Occipital lobe (tissue), 3 donors: ENCODE measurements at places on chromosomes 12 and 14. TPM values are rescaled to one million over a fixed set of nuclear protein-coding genes. Genes with fewer than 3 reads are reported as not detected.

AKAP3 gene
- total RNA-seq: 2.7 TPM

B3GNT4 gene
- 7.2 TPM for total RNA-seq

B4GALNT1 gene
- 45.2 TPM for total RNA-seq

NOPCHAP1 gene
- 18.7 TPM for total RNA-seq

LHX5 gene
- total RNA-seq: not detected

GRIN2B gene
- 144 TPM for total RNA-seq

PTCSC3 gene
- not detected for total RNA-seq

C12orf54 gene
- total RNA-seq: not detected

TGFB3 gene
- total RNA-seq: 33.2 TPM

CD4 gene
- 2.3 TPM for total RNA-seq

GAS2L3 gene
- total RNA-seq: 88.0 TPM

DNA sequence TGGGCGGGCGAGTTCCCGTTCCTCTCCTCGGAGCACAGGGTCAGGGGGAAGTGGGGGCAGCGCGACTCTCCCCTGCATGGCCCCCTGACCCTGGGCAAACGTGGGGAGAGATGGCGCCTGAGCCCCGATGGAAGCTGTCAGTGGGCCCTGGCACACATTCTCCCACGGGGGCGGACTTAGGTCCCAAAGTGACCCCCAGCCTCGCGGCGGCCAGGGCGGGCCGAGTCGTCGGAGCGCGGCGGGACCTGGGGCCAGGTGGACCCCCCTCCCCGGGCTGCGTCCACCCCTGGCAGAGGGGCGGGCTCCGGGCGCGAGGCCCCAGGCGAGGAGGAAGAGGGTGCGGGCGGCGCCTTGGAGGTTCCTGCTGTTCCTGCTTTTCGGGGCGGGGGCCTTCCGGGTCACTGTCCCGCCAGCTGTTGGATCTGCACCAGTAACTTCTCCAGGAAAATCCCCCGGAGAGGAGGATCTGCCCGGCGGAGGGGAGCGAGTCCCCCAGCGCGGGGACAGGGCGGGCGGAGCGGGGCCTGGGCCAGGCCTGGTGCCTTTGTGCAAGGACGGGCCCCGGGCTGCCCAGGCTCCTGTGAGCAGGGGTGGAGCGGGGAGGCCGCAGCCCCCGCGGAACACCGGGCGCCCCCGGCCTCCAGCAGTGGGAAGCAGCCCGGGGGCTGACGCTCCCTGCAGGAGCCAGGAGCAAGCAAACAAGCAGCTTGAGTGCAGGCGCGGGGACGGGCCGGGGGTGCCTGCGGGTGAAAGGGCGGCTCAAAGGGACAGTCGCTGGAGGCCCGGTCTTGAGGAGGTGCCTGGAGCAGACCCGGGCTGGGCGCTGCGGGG lies 15.3 kb downstream of the TNFAIP2 start:
- DNase-seq: no peak

DNA sequence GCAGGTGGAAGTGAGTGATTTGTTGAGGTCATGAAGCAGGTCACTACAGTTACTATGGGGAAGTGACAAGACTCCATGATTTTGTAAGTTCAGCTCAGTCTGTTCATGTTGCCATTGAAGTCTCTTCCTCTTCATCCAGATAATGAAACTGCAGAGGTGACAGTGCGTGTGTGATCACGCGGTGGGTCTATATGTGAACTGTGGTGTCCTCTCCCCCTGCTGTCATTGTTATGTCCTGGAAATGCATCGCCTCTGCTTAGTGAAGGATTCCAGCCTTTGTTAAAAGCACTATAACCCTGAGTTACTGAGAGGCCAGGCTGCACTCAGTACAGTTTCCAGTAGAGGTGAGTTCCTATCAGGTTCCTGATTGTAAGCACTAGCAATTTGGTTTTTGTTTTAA lies 216.2 kb upstream of the RMST start:
- DNase-seq: no peak

DNA sequence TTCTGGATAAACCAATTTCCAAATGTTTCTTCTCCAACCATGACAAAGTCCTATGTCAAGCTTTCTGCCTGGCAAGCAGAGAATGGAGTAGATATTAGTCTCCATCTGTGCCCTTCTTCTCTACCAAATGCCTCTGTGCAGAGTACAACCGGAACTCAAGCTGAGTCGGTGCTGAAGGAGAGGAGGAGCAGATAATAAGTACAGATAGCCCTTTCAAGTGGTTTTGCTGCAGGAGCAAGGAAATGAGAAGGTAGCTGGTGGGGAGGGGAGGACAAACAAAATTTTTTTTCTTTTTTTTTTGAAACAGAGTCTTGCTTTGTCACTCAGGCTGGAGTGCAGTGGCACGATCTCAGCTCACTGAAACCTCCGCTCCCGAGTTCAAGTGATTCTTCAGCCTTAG lies 14.2 kb upstream of the HELB start:
- DNase-seq: no peak

GRCh38 chr14:37583358-37584210 lies 11.5 kb downstream of the FOXA1 start:
- no peak for DNase-seq

- DNase-seq: no peak
These were observed 51.1 kb downstream of the EFCAB11 start for GRCh38 chr14:89903340-89903952.

GRCh38 chr12:79682593-79682992 lies 8.2 kb downstream of the PAWR start:
- DNase-seq: no peak

DNA sequence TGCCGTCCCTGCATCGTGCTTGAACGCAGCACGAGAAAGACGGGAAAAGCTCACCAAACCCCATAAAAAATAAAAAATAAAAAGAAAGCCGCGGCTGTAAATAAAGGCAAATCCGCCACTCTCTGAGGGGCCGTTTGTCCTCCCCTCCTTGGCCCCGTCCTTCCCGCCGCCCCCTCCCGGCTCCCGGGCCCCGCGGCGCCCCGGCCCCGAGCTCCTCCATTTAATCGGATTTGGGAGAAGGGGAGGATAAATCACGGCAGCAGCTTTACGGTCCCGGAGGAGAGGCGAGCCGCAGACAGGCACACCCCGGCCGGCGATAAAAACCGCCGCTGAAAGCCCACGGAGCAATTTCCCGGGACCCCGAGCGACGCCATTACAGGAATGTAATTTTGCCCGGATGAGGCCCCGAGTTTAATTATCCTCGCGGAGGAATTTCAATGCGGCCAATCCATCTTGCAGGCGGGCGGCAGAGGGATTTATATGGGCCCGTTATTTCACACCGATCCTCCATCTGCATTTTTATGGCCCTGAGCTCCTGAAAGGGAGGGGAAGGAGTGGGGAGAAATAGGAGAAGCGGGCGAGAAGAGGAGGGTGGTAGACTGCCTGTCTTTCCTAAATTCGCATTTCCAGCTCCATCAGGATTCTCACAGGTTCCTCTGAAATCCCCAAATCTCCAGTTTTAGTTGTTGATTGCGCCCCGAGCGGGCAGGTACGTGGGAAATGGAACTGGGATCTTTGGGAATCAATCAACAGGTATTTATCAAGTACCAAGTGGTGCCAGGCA lies 1.3 kb upstream of the ATP5MC2 start:
- DNase-seq: no peak

DNA sequence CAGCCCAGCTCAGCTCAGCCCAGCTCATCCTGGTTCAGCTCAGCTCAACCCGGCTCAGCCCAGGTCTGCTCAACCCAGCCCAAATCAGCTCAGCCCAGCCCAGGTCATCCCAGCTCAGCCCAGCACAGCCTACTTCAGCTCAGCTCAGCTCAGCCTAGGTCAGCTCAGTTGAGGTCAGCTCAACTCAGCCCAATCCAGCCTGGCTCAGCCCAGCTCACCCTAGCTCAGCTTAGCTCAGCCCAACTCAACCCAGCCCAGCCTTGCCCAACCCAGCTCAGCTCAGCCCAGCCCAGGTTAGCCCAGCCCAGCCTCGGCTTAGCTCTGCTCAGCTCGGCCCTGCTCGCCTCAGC lies 332.3 kb downstream of the TMEM121 start:
- no peak for DNase-seq

- no peak for DNase-seq
These were observed 2.9 kb downstream of the C1R start for GRCh38 chr12:7089196-7089871.

- DNase-seq: no peak
These were observed 200.5 kb upstream of the DCN start for GRCh38 chr12:91383099-91383498.

GRCh38 chr12:100128512-100128908 lies 14.2 kb downstream of the BLTP3B start:
- DNase-seq: no peak

- no peak for DNase-seq
These were observed 10.9 kb downstream of the BTG1 start for GRCh38 chr12:92134638-92135274.

DNA sequence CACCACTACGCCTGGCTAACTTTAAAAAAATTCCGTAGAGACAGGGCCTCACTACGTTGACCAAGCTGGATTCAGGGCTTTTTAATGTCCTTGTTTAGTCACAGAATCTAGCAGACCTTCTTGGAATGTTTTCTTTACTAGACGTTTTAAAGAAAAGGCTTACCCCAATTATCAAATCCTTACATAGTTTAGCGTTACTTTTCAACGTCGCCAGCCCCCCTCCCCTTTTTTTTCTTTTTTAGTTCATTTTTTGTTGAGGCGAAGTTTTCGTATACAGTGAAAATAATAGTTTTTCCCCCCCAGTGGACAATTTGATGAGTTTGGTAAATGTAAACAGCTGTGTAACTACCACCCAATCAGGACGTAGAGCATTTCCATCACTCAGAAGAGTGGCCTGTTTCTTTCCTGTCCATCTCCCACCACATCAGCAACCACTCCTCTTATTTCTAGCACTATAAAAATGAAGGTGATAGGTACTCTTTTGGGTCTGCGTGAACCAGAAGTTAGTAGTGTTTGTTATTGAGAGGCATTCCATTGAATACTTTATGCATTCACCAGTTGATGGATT lies 753 bp upstream of the DLGAP5 start:
- no peak for DNase-seq

DNA sequence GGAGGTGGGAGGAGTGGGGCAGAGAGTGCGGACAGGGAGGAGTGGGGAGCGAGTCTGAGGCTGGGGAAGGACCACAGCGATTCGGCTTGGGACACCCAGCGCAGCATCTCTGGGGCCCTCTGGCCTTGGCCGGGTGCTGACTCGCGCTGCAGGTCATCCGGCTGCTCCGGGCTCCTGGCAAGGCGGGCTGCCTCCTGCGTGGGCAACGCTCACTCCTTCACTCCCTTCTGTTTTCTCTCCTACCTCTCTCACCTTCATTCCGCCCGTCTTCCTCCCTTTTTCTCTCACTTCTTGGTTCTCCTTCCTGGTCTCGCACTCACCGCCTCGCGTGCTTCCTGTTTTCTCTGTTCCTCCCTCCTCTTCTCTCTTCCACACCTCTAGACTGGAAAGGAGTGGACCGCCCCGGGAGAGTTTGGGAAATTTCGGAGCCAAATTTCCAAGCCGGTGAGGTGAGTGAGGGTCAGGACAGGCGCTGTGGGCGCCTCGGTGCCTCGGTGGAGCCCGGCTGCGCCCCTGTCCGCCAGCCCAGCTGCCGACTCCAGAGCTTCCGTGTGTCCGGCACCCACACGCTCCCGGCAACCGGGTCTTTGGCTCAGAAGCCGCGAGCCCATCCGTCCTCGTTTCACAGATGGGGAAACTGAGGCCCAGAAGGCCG lies 86.7 kb downstream of the B4GALNT3 start:
- no peak for DNase-seq

GRCh38 chr12:111636209-111636945 lies 37.3 kb upstream of the ATXN2 start:
- DNase-seq: peak; percentile 25

DNA sequence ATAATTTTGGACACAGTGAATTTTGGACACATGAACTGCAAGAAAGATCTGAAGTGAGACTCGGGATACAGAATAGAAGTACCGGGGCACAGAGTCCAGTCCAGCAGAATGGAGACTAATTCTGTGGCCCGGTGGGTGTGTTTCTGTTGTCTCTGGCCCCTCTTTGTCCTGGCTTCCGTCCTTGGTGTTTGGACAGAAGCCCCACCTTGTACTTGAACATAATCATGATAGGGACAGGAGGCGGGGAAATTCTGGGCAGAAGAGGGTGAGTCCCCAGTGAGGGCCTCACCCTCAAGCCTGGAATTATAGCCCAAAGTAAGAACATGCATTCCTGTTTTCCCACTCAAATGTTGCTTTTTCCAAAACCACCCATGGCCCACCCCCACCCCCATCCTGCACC lies 39.9 kb downstream of the TNFAIP2 start:
- DNase-seq: no peak

- no peak for DNase-seq
These were observed 205.7 kb downstream of the ITPR2 start for GRCh38 chr12:26627335-26627734.

GRCh38 chr12:79659961-79660431 lies 30.8 kb downstream of the PAWR start:
- no peak for DNase-seq

- no peak for DNase-seq
These were observed 86.4 kb downstream of the ST8SIA1 start for GRCh38 chr12:22248121-22248520.

- DNase-seq: no peak
These were observed 69.5 kb downstream of the SPPL3 start for GRCh38 chr12:120834489-120835303.

- DNase-seq: no peak
These were observed 195.7 kb downstream of the ANO6 start for GRCh38 chr12:45411626-45412025.

DNA sequence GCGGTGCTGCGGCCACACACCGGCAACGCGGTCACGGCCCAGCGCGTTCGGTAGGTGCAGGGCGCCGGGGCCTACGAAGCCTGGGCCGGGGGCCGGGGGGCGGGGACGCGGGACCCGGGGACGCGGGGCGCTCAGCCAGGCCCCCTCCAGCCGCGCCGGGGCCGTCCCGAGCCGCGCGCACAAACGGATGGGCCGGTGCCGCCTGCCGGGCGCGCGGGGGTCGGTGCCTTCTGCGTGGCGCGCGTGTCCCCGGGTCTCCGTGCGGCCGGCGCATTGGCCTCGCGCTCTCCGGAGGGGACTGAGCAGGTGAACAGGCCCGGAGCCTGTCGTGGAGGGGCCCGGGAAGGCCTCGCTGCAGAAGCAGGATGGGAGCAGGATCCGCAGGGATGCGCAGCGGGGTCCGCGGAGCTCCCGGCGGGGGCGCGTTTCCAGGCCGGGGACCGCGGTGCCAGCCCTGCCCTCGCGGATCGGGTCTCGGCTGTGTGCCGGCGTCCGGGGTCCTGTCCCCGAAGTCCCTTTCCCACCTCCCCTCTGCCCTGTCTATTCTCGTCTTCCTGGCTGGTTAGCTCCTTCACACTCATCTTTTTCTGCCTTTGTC lies 421 bp downstream of the GLT1D1 start:
- peak; percentile 24 for DNase-seq

- DNase-seq: no peak
These were observed 561.9 kb downstream of the CCER1 start for GRCh38 chr12:90393089-90393488.

GRCh38 chr12:120941846-120942405 lies 36.4 kb upstream of the HNF1A start:
- no peak for DNase-seq

DNA sequence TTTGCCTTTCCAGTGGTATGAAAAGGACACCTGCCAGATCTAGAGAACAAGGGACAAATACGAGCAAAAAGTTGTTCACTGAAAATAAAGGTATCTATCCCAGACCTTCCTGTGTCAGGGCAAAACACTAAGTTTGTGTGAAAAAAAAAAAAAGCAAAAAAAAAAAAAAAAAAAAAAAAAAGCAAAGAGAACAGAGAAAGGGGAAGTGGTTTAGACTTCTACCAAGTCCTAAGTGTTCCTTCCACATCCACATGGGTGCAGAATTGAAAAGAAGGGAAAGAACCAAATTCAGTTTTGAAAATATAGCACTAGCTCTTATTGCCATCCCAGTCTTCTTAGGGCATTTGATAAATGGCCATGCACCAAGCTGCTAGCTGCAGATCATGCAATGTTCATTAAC lies 41.7 kb downstream of the ZCRB1 start:
- no peak for DNase-seq
